ENCODE measurements at places on chromosomes 4 and X.

DNA sequence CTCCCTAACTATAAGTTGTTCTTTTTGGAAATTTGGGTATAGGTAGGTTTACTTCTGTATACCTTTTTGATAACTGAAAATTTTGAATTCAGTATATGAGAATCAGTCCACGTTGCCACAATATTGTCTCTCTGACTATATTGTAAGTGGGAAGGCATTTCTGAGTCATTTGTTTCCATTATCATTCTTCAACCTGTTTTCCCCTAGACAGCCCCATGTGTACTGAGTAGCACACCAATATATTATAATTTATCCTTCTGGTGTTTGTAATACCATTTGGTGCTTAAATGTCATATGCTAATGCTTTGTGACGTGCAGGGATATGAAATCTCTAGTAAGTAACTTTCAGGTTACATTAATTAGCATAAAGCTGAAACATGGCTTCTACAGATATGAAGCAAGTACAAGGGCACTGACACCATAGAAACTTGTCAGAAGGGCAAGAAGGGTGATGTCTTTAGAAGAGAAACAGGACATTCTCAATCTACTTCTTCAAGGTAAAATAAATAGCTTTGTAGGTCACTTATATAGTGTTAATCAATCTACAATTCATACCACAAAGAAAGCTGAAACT, 27.7 kb downstream of the PAK3 start:
- DNase-seq = no peak

DNA sequence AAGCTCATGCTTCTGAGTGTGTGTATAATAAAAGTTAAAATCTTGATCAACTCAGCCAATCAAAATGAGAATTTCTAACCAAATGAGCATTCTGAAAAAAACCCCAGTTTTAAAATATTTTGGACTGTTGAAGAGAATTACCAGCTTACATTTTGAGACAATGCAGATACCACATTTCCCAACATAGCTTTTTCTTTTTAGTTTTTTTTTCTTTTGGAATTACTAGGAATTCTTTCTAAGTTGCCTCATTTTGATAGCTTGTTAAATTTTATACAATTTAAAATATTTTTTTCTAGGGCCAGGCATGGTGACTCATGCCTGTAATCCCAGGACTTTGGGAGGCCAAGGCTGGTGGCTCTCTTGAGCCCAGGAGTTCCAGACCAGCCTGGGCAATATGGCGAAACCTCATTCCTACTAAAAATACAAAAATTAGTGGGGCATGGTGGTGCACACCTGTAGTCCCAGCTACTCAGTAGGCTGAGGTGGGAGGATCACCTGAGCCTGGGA, 2.2 kb downstream of the RP2 start:
- no peak for DNase-seq

- DNase-seq = no peak
These were observed 19.2 kb downstream of the LNX1 start for GRCh38 chr4:53571936-53572599.

GRCh38 chrX:44152852-44153251, 179.7 kb upstream of the NDP start:
- DNase-seq = no peak

GRCh38 chr4:63831590-63832155, 577.6 kb downstream of the TECRL start:
- DNase-seq = no peak

DNA sequence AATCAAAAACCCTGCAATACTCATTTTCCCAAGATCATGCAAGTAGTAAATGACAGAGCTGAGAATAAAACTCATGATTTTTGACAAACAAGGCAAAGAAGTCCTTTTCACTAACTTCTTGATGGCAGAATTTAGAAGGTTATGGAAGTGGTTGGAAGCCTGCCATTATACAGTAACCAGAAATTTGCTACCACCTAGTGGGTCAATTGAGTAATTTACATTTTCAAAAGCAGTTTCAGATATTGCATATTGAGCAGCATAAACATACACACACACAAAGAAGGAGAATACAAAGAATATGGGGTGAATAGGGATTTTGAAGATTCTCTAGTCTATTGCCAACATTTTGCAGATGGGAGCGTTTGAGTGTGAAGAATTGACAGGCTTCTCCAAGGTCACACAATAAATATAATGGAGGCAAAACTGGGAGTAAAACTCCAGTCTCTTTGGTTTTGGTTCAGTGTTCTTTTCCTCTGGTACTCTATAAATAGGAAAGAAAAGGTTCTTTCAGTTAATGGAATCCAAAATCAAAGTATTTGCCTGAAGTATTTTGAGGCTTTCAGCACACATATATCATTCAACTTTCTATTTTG, 70.2 kb downstream of the GC start:
- peak; percentile 18 for DNase-seq

- no peak for DNase-seq
These were observed 36.5 kb downstream of the SEC24D start for GRCh38 chr4:118799231-118799942.

GRCh38 chr4:42816189-42816879, 76.2 kb upstream of the GRXCR1 start:
- DNase-seq = no peak
